ENCODE measurements at places on chromosomes 4 and X. TPM values are rescaled to one million over a fixed set of nuclear protein-coding genes. Genes with fewer than 3 reads are reported as not detected.

GRCh38 chr4:67342291-67342690 is 203.0 kb downstream of the CENPC start:
- H3K27ac ChIP-seq: no peak overlapping the region
- H3K27me3 ChIP-seq: no peaks in the 10 kb centered on the region
- H3K36me3 ChIP-seq: no peaks in the 10 kb centered on the region

- DNase-seq: no peak
- no peaks in the 10 kb centered on the region for H3K4me1 ChIP-seq
- no peaks in the 10 kb centered on the region for H3K27me3 ChIP-seq
- no peak overlapping the region for H3K27ac ChIP-seq
These were observed 31.5 kb upstream of the PUDP start for GRCh38 chrX:7179446-7179845.

Gene LRIT3
- not detected for total RNA-seq

DNA sequence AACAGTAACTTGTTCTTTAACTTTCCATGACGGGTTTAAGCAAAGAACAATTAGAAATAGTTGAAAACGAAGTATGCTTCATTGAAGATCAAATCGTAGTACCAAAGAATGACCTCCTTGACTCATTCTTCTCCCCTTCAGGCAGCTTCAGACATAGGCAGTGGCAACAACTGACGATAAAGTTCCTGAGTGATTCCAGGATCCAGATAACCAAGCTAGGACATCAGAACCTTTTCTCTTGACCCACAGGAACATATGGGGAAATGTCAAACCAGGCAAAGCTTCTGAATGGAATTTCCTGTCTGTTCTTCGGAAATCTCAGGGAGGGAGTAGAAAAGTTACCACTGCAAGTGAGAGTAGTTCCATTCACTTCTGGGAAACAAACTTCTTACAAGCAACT is 74.2 kb downstream of the HS3ST1 start:
- H3K27ac ChIP-seq: no peak overlapping the region
- no peak for DNase-seq
- H3K27me3 ChIP-seq: no peaks in the 10 kb centered on the region
- H3K4me3 ChIP-seq: no peak overlapping the region
- no peaks in the 10 kb centered on the region for H3K4me1 ChIP-seq

- H3K27ac ChIP-seq: no peak overlapping the region
- H3K36me3 ChIP-seq: peaks cover 4% of the 10 kb centered on the region
- DNase-seq: no peak
- H3K27me3 ChIP-seq: no peaks in the 10 kb centered on the region
- H3K4me1 ChIP-seq: peaks cover 2% of the 10 kb centered on the region
These were observed 321.6 kb downstream of the PPP3CA start for GRCh38 chr4:101025755-101026154.

DNA sequence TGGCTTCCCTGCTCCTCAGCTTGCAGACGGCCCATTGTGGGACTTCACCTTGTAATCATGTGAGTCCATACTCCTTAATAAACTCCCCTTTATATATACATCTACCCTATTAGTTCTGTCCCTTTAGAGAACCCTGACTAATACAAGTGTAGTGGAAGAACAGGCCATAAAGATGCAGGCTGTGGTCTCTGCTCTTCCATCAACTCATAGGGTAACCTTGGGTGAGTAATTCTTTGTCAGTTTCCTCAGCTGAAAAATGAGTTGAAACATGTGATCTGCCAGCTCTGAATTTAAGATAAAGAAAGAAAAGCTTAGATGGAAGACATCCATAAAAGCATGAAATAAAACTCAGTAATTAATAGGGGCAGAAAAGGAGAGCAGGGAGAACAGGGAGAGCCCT is 103.6 kb downstream of the ENOX2 start:
- H3K36me3 ChIP-seq: no peaks in the 10 kb centered on the region
- no peaks in the 10 kb centered on the region for H3K27me3 ChIP-seq
- H3K4me1 ChIP-seq: no peaks in the 10 kb centered on the region

Gene GNRHR
- not detected for total RNA-seq

Gene HELQ
- 12.2 TPM for total RNA-seq

Gene CC2D2A
- 5.6 TPM for total RNA-seq

- no peaks in the 10 kb centered on the region for H3K27me3 ChIP-seq
- H3K36me3 ChIP-seq: peaks cover 3% of the 10 kb centered on the region
- DNase-seq: no peak
- H3K27ac ChIP-seq: no peak overlapping the region
- peaks cover 12% of the 10 kb centered on the region for H3K4me1 ChIP-seq
These were observed 2.7 kb upstream of the PYURF start for GRCh38 chr4:88526221-88526815.

DNA sequence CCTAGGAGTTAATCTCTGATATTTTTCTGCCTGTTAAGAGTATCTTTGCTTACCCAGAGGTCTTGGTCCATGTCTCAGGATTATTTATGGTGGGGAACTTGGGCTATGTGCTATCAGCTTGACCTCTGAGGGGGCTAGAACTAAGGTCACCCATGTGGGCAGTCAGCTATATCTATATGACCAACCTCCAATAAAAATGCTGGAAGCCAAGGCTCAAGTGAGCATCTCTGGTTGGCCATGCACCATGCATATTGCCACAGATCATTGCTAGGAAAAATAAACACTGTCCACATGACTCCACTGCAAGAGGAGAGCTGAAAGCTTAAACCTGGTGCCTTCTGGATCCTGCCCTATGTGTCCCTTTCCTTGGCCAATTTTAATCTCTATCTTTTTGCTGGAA is 196.5 kb upstream of the SLC7A11 start:
- no peak overlapping the region for H3K27ac ChIP-seq
- no peaks in the 10 kb centered on the region for H3K36me3 ChIP-seq
- no peak overlapping the region for H3K4me3 ChIP-seq
- no peaks in the 10 kb centered on the region for H3K4me1 ChIP-seq
- no peak for DNase-seq
- no peaks in the 10 kb centered on the region for H3K27me3 ChIP-seq

Gene ALAS2
- total RNA-seq: not detected

GRCh38 chr4:8886612-8887406 is 15.2 kb upstream of the HMX1 start:
- no peak overlapping the region for H3K27ac ChIP-seq
- H3K27me3 ChIP-seq: peaks cover 69% of the 10 kb centered on the region
- no peak for DNase-seq

Gene PAGE5
- not detected for total RNA-seq

Gene TBX22
- total RNA-seq: not detected

GRCh38 chrX:69282893-69283690 is 117.8 kb upstream of the PJA1 start:
- H3K36me3 ChIP-seq: no peaks in the 10 kb centered on the region
- H3K4me1 ChIP-seq: peaks cover 12% of the 10 kb centered on the region

- no peak overlapping the region for H3K4me3 ChIP-seq
- H3K27ac ChIP-seq: no peak overlapping the region
- H3K27me3 ChIP-seq: no peaks in the 10 kb centered on the region
- no peak for DNase-seq
- no peaks in the 10 kb centered on the region for H3K4me1 ChIP-seq
- H3K36me3 ChIP-seq: no peaks in the 10 kb centered on the region
These were observed 239.0 kb downstream of the PDGFC start for GRCh38 chr4:156732634-156733033.

DNA sequence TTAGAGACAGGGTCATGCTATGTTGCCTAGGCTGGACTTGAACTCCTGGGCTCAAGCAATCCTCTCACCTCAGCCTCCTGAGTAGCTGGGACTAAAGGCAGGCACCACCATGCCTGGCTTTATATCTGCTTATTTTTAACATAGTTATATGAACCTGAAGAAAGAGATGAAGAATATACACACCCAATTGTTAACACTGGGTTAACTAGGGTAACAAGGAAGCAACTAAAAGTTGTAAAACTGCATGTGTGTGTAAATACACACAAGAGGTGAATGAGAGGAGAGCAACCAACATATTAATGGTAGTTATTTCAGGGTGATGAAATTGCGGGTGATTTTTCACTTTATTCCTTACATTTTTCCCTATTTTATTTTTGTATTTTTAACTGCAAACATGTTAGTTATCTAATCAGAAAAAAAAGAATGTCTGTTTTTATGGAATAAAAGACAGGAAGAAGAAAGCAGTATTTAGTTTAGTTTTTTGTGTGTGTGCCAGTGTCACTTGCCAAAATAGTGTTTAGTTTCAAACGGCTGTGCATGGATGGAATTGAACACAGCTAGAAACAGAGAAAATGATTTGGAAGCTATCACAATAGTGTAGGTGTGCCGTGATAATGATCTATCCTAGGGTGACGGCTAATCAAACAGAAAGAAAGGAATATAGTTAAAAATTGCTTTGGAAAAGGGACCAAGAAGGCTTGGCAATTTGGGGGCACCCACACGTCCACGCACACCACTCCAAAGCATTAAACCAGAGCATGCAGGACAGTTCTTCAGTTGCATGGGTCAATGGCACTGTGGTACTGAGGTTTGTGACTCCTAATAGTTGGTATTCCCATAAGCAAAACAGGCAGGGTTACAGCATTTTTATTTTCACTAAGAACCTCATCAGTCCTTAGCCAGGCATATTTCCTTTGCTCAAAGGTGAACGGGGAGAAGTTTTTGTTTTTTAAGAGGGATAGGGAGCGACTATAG is 89.1 kb upstream of the KLHL13 start:
- no peaks in the 10 kb centered on the region for H3K4me1 ChIP-seq
- H3K36me3 ChIP-seq: no peaks in the 10 kb centered on the region
- DNase-seq: no peak
- no peaks in the 10 kb centered on the region for H3K27me3 ChIP-seq
- no peak overlapping the region for H3K4me3 ChIP-seq

Gene DDX53
- total RNA-seq: not detected

DNA sequence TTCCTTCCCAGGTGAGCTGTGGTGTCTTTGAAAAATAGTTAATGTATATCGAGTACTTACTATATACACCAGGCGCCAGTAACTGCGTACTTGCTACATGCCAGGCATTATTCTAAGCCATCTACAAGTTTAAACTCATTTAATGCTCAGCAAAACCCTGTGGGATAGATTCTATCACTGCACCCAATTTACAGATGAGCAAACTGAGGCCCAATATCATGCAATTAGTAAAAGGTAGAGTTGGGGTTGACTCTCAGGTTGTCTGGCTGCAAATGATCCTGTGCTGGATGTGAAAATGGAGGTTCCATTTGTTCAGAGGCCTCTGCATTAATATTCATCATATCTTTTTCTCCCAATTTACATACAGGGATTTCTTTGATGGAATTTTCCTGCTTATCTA is 17.6 kb downstream of the NKX3-2 start:
- H3K4me3 ChIP-seq: no peak overlapping the region
- H3K27ac ChIP-seq: no peak overlapping the region
- H3K27me3 ChIP-seq: peaks cover 100% of the 10 kb centered on the region
- H3K4me1 ChIP-seq: peaks cover 4% of the 10 kb centered on the region
- H3K36me3 ChIP-seq: no peaks in the 10 kb centered on the region

Gene HMGB2
- 9.4 TPM for total RNA-seq
